ENCODE measurements at places on chromosomes 16 and 17.

GRCh38 chr17:69228576-69228975 lies at the start of gene ABCA10:
Gene ABCA10, minus strand, starts transcription at chr17:69228824. Its CDS starts 3,466 bp downstream, at chr17:69225358.
- no peak for DNase-seq

GRCh38 chr17:47844227-47844626 lies 3.2 kb upstream of the SCRN2 start:
- no peak for DNase-seq

DNA sequence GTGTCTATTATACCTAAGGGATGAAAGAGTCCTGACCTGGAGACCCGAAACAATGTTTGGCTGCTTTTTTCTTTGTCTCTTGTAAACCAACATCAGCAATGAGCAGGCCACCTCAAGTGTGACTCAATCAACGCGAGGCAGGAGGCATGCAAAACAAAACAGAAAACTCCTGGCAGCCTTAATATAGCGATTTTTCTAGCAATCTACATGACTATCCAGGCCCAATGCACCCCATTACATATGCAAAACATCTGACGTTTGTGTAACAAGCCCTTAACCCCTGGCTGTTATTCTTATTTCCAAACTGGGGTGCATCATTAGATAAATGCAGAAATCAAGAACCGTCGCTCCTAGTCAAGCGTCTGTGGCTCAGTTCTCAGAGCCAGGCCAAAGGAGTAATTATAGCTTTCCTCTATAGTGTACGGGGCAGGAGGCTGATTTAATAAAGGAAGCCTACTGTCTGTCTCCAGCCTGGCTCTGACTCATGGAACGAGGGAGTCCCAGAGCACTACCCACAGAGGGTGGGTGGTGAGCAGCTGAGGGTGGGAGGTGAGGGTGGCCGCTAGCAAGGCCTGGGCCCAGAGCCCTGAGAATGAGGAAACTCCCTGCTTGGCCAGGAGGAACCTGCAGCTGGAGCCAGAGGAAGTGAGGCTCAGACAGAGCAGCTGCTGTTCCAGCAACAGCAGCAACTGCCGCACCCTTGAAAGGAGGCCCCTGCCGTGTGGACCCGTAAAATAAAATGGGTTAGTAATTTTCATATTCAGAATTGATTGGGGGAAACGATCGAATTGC lies 43.9 kb downstream of the CHD9 start:
- no peak for DNase-seq

GRCh38 chr16:81885976-81886586 lies 107.0 kb downstream of the PLCG2 start:
- no peak for DNase-seq

- no peak for DNase-seq
Measured at GRCh38 chr17:50354776-50355175, 8.8 kb downstream of the XYLT2 start.

DNA sequence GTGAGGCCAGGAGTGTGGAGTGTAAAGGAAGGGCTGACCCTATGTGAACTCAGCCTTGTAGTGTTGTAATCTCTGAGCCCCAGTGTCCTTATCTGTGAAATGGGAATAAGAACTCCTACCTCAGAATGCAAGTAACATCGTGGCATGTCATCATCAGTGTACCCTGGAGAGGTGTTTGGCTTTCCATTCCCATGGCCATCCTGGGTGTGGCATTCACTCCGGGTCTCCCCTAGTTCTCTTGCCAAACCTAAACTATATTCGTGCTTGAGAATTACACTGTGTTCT lies 1.9 kb downstream of the NXPH3 start:
- DNase-seq, result no peak

DNA sequence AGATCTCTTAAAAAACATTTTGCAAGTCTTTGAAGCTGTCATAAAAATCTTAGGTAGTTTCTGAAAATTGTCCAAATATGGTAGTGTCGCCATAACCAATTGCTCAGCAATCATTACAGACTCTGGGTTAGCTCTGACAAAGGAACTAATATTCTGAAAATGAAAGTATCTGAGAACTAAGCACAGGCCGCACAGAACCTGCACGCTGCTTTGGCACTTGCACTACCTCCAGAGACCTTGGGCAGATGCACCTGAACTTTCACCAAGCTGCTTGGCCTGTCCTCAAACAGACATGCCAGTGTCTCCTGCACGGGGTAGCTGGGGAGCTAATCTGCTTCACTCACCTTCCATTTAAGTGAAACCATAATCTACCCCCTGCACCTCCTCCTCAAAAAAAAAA lies 317.0 kb downstream of the MAF start:
- no peak for DNase-seq

DNA sequence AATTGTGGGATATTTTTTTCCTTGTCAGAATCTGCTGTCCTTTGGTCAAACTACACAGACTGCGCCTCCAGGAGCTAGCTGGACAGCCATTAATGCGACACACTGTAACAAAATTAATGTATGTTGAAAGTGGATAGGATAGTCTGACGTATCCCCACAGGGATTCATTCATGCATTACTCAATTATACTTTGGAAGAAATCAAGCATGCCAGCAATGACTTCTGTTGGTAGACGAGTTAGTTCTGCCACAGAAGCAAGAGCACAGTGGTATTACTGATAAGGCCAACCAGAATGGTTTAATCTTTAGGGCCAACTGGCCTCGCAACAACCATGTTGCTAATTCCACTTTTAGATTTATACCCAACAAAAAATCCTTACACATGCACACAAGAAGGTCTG lies 106.4 kb upstream of the TOB1 start:
- DNase-seq, result no peak

All from liver (tissue), 10 donors.